ENCODE measurements at places on chromosomes 7 and 10.

- DNase-seq: peak; percentile 12
Measured at GRCh38 chr7:27767374-27767773, 27.4 kb downstream of the TAX1BP1 start.

DNA sequence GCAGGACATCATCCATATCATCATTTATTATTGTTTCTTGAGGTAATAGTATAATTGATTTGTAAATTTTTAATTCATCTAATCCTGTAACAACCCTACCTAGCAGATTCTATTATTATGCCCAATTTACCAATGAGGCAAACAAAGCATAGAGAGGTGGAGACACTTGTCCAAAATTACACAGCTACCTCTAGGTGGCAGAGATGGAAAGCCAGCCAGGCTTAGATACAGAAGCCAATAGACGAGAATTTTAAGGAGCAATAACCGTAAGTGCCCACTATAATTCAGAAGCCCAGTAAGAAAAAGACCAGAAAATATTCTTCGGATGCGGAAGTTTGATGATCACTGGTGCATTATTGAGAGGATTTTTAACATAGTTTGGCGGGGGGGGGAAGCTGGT is 54.0 kb downstream of the ANK3 start:
- DNase-seq: no peak

- peak; percentile 2 for DNase-seq
Measured at GRCh38 chr10:43196981-43197833, 59.0 kb downstream of the CSGALNACT2 start.

- DNase-seq: no peak
Measured at GRCh38 chr7:34016876-34017275, 111.5 kb downstream of the BMPER start.

DNA sequence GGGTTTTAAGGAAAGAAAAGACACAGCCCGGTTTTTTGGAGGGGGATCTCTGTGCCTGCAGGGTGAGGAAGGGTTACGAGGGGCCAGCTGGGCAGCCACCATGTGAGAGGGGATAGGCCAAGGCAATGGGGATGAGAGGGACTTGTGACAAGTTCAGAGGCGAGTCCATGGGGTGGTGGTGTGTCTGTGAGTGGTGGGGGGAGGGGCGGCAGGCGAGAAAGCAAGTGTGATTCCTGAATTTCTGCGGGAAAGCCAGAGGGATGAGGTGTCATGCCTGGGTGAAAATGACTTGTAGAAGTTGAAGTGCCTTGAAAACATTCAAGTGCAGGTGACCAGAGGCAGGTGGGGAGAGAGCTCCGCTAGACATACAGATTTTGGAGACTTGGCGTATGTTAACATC is 61.0 kb upstream of the RNF32 start:
- no peak for DNase-seq

GRCh38 chr10:30968711-30969110 is 63.0 kb downstream of the ZNF438 start:
- no peak for DNase-seq

DNA sequence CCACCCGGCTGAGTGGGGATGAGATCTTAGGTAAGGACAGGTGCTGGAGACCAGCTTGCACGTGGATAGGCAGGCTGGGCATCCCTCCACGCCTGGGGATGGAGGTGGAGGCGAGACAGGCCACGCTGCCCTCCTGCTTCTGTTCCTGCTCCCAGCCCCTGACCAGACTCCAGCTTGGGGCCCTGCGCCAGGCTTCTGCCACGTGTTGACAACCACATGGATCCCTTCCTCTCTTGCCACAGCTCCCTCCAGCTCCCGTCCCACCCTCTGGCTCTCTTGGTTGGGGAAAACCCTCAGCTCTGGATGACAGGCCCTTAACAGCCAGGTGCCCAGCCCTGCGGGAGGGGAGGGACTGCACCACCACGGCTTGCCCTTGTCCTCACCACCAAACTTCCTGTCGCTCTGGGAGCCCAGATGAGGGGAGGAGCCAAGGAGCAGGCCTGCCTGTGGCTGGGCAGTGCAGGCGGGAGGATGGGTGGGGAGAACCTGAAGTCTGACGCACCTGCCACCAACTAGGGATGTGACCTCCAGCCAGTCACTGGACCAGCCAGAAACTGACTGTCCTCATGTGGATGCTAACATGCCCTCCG is 36.0 kb downstream of the KCNH2 start:
- no peak for DNase-seq

- no peak for DNase-seq
Measured at GRCh38 chr7:141208539-141208938, 134.7 kb downstream of the TMEM178B start.

DNA sequence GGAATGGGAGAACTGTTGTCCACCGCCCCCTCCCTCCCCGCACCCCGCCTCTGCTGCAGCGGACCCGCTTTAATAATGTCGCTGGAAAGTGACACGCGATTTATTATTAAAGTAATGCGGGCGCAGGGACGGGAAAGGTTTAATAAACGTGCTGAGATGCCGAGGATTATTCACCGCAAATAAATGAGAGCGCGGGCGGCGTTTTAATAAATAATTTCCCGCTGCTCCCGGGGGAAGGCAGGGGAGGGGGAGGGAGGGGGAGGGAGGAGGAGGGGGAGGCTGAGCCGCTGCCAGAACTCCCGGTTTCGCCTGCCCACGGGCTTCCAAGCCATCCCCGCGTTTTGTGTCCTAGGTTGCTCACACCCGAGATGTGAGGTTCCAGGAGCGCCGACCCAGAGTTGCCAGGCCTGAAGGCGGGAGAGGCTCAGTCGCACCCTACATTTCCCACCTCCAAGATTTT is 5.1 kb downstream of the KAZALD1 start:
- no peak for DNase-seq

- no peak for DNase-seq
Measured at GRCh38 chr10:70853457-70853856, 34.9 kb downstream of the PCBD1 start.

DNA sequence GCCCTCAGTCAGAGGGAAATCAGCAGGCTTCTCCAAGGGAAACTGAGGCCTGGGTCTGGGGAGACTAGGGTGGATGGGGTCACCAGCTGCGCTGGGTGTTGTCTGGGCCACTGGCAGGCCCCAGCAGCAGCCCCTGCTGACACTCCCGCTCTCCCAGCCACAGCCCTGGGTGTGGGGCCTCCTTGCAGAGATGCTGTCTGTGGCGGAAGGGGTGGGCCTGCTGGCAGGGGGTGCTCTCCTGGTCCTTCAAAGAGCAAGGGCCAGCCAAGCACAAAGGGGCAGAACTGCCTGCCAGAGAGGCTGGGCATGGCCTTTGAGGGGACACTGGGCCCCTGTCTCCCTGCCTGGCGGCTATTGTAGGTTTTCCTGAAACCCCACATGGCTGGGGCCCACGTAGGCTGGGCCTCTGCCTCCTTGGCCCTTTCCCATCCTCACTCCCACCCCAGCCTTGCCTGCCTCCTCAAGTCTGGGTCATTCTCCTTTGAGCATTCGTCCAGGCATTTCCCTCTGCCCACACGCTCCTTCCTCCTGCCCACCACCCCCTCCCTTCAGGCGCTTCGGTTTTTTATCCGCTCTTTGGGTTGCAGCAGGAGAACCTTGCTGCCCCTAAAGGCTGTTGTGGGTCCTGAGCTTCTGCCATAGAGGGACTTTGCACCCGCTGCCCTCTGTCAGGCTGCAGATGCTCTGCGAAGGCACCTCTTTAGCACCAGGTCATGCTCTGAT is 9.1 kb downstream of the COL13A1 start:
- DNase-seq: no peak

DNA sequence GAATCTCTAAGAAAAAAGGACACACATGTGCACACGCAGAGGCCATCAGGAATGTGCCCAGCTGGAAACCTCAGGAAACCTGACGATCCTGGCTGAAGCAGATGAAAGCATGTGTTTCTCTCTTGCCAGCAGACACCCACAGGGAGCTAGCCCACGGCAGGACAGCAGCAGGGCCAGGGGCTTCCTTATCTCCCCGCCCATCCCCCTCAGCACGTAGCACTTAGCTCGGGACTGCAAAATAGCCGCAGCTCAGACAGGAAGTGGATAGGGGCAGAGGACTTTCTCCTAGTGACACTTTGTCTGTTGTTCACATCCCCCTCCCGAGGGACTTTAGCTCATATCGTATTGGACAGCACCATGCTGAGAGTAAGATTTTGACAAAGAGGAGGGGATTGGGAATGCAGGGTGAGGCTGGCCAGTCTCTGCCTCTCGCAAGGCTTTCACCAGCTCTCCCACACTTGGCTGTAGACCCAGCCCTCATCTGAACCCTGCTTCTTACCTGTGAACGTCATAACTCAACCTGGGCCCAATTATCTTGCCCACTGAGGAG is 63.8 kb downstream of the MKI67 start:
- no peak for DNase-seq

DNA sequence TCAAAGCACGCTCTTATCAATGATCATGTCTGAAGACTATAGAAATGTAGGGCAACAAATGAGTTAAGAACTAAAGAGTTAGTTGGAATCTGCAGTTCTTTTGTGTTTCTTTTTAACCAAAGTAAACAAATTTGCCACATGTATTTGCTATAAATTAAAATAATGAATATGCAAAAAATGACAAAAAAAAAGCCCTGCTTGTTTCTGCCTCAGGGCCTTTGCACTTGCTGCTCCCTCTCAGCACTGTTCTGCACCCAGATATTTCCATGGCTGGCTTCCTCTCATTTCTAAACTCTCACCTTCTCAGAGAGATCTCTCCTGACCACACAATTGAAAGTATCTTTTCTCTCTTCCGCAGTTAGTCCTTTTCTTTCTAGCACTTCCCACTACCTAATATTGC is 181.8 kb upstream of the YAE1 start:
- DNase-seq: no peak

GRCh38 chr10:24237801-24238395 is 29.0 kb downstream of the KIAA1217 start:
- DNase-seq: no peak

- DNase-seq: no peak
Measured at GRCh38 chr10:69100136-69100872, 12.4 kb downstream of the SRGN start.

DNA sequence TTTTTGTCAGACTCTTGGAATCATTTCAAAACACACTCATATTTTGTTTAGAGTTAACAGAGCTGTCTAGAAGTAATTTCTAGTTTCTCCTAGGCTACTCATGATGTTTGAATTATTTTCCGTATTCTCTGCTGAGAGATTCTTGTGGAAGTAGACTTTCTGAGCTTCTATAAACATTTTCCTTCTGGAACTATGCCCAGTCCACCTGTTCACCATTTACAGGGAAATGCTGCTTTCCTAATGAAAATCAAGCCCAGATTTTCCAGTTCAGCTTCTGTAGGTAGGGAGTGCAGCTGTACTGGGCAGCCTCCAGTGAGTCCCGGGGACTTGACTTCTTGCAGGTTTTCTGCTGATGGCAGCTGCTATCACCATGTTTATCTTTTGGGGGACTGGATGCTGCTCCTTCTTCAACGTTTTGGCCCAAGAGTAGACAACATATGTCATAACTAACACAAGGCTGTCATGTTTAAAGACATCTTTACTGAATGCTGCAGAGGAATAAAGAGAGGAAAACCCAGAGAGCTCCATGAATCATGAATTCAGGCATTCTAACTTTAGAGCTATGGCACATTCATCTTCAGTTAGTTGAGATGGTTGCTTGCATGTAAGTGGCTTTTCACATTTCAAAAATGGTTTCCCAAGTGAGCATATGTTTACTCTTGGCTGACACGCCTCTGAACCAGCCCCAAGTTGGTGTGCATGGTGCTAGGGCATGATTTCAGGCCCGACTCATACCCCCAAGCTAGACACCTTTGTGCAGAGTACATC is 85.6 kb downstream of the SDK1 start:
- no peak for DNase-seq

DNA sequence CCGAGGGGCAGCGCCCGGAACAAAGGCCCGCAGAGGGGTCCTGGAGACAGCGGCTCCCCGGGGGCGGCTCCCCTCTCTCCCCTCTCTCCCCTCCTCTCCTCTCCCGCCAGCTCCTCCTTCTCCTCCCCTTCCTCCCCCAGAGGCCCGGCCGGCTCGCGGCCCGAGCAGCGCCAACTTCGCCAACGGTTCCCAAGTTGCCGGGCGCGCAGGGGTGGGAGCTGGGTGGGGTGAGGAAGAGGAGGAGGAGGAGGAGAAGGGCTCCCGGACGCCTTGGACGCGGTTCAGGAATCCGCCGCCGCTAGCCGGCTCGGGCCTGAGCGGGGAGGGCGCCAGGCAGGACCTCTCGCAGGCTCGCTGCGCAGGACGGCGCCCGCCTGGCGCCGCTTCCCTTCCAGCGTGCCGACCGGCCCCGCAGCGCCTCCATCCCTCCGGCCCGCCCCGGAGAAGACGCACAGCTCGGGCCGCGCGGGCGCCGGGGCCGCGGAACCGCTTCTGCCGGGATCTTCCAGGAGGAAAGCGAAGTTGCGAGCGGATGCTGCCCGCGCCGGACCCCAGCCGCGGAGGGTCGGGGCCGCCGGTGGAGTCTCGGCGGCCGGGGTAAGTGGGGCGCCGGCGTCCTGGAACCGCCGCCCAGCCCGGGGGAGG is at the start of gene CHST3:
Gene CHST3 (plus strand): TSS at position 298 of the 645 bp plus-strand sequence. CDS start 41,448 bp downstream, outside the sequence.
- DNase-seq: peak; percentile 83

DNA sequence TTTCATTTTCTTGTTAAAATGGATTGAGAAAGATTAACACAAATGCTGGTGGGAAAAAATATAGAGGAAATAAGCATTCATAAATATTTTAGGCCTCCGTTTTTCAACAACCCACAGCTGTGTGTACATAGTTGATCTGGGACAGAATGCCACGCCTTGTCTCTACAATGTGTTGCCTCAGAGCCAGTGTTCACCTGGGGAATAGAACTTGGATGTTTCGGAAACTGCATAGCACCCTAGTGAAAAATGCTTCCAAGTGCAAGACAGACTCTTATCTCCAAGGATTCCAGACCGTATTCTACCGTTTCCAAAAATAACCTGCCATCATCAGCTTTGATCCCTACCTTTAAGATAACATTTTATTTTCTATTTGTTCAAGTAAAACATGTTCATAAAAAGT is 260.9 kb downstream of the SDK1 start:
- DNase-seq: no peak

DNA sequence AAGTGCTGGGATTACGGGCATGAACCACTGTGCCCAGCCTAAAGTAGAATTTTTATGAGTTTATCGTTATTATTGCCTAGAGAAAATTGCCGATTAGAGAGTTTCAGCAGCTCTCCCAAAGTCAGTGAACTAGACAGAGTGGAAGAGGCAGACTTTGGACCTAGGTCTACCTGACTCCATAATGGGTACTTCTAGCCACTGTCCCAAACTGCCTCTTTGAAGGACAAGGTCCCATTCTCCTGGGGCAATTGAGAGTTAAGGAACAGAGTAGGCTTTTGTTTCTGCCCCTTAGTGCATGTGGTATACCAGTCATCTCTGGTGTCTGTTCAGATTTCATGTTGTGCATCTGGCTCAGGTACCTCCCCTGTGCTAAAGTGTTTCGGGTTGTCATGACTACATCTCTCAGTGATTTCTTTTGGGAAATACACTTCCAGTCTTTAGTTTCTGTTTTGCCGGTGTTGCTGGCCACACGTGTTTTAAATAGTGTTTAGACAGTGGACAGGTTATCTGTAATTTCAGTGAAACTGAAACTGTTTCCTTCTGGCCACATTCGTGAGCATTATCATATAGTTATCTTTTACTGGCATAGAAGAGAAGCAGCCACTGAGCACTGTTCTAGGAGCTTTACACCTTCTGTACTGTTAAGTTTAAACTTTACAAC is 4.7 kb downstream of the TMEM236 start:
- DNase-seq: no peak
